ENCODE measurements at places on chromosomes 2 and 18.
A peak's percentile ranks its signal among the peaks of the same experiment; 100 is the strongest.

DNA sequence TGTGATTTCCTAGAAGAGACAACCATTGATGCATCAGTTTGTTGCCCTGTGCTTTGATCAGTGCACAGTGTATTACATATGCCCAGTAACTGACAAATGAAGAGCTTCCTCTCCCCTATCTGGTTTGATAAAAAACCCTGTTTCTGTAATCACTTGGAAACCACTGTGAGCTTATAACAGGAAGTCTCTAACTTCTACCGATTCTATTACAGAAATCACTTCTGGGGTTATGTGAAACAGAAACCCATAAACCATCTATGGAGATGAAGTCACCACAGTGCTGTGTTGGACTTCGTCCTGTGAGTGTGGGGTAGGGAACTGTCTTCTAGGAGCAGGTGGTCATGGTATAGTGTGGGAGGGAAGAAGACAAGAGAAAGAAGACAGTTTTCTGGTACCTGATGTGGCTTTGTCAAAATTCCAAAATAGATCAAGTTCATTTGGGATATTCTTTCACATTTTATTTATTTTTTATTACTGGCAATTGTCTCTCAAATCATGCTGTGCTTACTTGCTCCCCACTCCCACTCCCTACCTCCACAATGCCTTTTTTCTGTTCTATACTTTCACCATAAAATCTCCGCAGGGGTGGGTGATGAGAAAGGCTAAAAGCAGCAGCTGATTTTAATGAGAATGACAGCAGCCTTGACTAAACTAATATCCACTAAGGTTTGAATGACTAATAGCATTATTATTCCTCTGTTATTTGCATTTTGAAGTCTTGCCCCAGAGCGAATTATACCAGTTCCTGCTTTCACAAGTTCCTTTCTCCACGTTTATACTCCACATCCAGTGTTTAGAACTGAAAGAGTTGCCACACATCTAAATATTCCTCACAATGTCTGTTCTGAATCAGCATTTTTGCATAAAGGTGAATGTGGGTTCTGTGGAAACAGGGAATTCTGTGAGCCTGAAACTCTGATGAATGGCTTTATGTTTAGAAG is 41.7 kb upstream of the RND3 start:
- DNase-seq: peak; percentile 18

DNA sequence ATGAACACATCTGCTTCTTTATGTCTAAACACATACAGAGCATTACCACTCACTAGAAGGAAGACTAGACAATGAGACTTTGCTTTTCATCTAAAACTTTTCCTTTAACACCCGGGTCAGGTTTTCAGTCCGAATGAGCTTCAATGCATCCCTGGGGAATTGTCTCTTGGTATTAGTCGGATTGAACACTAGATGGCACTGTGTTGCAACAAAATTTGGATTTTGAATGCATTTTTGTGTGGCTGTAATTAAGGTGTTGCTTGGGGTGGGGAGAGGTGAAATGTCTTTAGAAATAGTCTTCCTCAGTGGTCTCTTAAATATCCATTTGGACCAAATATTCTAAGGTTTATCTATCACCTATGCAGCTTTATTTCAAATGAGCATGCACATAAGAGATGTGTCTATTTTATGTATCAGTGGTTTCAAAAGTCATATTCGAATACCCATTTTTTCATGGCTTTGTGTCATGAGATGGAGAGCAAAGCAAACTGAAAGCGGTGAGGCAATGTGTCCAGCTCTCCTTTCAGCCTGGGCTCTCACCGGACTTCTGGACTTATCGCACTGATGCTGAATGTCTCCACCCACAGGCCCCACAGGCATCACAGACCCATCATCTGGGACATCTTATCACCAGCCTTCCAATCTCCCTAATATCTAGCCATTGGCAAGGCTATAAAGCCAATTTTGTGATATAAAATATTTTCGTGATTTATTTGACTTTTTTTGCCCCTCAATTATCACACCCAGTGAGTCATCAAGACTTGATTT is 510.3 kb downstream of the RNF144A start:
- DNase-seq: peak; percentile 66

DNA sequence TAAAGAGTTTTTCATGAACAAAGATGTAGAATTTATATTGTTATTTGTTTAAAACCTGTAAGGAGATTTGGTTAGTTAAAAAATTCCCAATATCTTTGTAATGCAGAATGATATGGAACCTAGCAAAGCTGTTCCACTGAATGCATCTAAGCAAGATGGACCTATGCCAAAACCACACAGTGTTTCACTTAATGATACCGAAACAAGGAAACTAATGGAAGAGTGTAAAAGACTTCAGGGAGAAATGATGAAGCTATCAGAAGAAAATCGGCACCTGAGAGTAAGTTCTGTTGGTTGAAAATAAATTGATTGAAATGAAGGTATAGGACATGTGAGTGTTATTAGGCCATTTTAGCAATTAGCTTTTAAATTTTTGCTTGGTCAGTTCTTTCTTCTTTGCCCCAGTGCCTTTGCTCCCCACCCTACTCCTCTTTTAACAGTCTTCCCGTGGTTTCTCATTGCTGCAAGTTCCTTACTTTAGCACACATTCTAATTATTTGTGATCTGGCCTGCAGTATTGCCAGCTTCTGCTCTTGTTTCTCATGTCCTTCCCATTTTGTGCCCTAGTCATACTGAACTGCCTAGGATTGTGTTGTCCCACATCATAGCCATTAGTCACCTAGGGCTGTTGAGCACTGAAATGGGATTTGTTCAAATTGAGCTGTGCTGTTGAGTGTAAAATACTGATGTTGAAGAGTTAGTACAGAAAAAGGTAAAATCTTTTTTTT is 36.6 kb downstream of the VAPA start:
- no peak for DNase-seq

GRCh38 chr2:143383016-143383415 is 253.8 kb downstream of the ARHGAP15 start:
- no peak for DNase-seq

GRCh38 chr2:25044990-25045389 is 3.1 kb downstream of the EFR3B start:
- no peak for DNase-seq

GRCh38 chr2:172914341-172915008 is 161.2 kb upstream of the MAP3K20 start:
- no peak for DNase-seq

DNA sequence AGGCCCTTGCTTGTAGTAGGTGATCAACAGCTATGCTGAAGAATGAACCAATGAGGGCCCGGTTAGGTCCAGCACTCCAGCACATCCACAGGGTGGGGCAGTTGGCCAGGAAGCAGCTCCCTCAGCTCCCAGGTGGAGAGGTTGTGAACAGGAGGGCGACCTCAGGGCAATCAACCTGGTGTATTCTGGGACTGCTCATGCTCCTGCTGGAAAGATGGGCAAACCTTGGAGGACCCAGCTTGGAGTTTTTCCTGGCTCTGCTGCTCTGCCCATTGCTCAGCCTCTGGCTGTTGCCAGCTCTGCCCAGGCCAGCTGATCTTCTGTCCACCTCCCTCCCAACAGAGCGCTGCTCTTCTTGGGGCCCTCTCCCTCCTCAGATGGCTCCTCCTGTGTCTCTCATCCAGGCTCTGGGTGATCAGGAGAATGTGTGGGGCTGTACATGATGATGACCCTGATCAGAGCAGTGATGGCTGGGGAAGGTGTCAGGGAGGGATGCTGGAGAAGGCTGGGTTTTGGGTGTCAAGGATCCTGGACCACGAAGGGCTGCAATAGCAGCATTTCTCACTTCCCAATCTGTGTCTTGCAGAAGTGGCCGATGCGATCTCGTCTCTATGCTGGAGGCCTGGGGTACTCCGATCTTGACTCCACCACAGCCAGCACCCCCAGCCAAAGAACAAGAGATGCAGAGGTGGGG is 3.4 kb downstream of the TCF23 start:
- peak; percentile 86 for DNase-seq
